ELF-1 (cell line): ENCODE measurements at places on chromosomes 5 and 9.

DNA sequence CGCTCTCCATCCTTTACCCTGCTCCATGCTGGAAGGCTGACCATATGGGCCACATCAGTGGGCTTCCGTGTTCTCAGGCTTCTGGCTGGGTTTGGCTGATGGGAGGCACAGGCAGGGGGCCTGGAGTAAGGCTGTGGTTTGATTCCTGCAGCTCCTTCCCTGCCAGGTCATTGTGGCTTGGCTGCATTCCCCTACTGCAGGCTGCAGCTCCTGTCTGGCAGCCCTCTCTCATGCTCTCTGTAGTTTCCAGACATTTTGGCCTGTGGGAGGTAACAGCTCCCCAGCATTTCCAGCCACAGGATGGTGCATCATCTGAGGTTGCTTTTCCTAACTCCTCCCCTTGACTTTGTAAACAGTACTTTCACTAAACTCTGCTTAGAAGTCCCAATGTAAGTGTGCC lies 102.0 kb upstream of the PTPN3 start:
- DNase-seq = peak; percentile 10

- DNase-seq = peak; percentile 35
Observed at GRCh38 chr5:133347039-133347438, 265.3 kb downstream of the FSTL4 start.

DNA sequence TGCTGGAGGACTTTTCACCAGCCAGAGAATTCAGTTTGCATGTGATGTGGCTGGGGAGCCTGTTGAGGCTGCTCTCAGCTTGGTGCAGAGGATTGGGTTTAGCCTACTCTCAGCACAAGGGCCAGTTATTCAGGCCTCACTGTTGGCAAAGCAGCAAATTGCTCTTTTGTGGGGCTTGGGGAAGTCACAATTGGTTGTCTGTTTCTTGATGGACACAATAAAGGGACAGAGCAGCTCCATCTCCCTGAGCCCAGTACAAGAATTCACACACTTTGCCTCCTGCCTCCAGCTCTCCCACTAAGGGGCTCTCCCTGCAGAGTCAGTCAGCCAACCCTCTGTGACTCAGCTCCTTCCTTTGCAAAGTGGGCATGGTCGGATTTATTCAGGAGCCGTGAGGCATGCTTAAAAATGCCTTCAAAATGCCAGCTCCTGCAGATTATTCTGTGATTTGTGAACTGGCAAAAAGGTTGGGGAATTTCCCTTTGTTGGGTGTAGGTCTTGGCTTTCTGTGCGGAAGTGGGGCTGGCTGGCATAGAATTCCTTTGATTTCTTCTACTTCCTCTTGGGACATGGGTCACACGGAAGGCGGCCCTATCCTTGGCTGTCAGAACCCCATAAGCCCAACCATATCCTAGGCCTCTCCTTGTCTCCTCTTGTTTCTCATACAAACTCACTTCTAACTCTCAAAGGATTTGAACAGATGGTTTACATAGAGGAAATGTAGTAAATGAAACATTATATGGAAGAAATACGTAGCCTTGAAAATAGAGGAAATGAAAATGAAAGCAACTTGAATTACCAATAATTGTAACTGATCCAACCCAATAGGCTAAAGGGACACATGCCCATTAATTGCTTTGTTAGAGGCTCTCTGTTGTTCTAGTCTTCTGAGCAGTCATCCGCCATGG lies 118.7 kb upstream of the CD180 start:
- DNase-seq = peak; percentile 20

DNA sequence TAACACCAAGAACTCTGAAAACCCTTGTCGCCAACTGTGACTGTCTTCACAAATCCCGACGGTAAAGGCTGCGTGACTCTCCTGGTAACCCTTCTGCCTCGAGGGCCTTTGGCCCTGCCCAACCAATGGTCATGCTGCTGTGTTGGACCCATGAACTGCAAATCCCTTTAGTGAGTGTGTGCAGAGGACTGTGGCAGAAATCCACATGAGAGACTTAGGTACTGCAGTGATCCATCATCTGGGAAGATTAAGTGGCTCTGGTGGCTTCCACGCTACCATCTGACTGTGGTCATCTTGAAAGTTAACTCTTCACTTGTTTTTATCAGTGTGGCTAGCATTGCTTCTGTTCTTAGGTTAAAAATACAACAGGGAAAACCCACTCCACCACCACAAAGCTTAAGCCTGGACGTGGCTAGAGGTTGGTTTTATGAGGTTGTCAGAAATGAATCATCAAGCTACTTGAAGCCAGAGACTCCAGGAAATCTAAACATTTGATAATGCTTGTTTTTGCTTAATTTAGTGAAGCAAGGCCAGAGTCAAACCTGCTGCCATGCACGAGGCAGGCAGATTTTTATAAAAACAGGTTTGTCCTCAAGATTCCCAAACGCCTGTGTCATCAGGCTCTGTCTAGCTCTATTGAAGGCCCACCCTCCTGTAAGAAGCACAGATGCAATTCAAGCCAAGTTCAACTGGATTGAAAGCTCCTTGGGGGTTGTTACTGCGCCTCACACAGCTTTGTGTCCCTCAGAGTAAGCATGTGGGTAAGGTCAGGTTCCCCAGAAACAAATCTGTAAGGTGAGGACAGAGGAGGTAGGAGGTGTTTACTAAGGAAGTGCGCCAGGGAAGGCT lies 52.7 kb upstream of the ERCC6L2 start:
- peak; percentile 36 for DNase-seq

DNA sequence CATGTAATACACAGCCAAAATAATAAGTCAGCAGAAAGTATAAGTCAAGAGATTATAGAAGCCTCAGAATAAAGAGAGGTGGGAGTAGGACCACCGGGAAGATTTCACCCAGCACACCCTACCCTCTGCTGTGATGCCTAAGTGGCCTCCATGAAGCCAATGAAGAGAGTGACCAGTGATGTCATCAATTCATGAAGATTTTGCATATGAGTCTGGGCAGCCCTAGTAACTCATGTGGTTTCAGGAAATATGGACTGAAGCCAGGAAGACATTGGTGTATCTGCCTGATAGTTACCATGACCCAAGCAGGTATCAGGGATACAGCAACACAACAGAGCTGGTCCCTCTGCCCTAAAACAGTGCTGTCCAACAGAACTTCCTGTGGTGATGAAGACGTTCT lies 135.3 kb downstream of the ADAMTS12 start:
- DNase-seq = no peak

- DNase-seq = no peak
Observed at GRCh38 chr5:99000876-99001275, 72.1 kb upstream of the CHD1 start.
